ENCODE measurements at places on chromosomes 2 and 18.

DNA sequence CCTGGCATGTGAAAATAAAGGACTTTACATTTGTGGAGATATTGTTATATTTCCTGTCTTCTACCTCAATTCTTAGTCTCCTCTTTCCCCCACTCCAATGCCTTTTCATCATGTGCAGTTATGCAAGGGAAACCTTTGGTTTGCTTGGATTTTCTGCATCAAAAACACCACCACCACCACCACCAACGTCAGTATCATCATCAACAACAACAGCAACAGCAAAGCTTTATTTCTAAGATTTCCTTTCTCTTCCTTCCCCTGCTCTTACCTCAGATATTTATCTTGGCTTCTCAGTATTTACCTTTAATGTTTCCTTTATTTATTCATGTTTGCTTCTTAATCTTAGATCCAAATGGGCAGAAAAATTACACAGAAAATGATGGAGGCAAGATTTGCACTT, 26.1 kb downstream of the CXCR4 start:
- no peak for DNase-seq

- no peak for DNase-seq
Measured at GRCh38 chr2:102301867-102302362, 9.4 kb upstream of the IL1RL1 start.

DNA sequence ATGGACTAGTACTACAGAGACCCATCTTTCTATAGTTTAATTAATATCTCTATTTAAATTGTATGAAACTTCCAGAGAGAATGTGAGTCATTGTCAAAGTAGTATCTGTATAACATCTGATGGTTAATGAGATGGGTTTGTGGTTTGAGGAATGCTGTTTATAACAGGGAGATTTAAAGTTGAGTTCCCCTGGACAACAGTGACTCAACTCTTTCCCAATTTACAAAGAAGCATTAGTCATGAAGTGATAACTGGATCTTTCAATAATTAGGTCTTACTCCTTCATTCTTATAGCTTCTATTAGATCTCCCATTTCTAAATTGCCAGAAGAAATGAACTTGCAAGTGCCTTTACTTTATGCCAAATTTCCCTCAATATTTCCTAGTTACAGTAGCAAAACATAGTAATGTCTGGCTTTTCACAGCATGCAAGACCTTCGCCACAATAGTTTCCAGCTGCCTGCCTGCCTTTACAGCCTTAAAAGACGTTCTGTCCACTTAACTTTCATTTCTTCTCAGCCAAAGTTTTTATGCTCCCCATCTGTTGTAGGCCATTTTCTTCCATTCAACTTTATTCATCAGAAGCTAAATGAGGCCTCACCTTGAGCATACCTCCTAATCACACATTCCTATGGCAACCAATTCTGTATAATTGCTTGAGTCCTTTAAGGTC, 47.7 kb upstream of the WDR75 start:
- no peak for DNase-seq

GRCh38 chr18:46009125-46009840, 42.2 kb upstream of the EPG5 start:
- no peak for DNase-seq

GRCh38 chr2:106282462-106283170, 88.5 kb upstream of the UXS1 start:
- DNase-seq, result no peak

DNA sequence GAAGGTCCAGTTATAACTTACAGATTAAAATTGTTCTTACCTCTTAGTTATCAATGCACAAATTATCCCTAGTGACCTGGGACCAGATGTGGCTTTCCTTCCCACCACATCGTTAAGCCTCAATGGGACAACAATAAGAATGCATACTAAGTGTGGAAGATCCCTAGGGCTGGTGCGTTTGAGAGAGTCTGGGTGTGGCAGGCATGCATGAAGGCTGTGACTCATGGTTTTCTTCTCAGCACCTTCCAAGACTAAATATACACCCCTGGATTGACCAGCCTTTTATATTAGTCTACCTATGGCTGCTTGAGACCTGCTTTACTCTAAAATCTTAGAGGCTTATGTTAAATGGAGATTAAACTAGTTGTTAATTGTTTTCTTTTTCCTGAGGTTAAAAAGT, 261.7 kb upstream of the SLC14A2 start:
- no peak for DNase-seq

DNA sequence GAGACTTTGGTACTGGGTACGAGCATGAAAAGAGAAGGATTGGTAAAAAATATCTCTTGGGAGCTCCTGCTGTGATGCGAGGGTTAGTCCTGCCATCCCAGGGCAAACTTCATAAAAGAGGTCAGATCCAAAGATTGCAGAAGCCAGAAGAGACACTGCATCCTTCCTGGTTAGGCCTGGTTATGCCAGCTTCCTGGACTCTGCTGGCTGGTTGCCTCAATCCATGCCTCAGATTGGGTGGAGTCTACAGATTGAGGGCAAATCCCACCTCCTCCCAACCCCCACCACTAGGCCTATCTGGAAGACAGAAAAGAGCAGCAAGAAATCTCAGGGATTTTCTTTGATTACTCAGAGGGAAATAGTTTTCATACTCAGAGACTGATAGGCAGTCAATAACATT, 5.3 kb upstream of the ACADL start:
- DNase-seq, result no peak

DNA sequence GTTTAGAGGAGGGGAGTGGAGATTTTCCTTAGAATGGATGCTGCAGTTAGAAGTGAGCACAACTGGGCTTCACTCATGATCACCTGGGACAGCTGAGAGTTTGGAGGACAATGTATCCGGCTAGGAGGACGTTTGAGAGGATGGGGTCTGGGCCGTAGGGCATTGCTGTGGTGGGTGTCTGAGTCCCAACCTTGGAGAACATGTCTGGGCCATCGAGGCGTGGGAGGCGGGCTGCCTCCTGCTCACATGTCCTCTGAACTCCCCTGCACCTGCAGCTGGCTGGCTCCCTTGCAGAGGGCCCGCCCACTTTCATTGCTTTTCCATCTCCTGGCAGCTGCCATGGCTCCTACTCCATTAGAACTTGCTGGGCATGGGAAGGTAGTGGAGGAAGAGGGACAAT, 203.0 kb upstream of the PXDN start:
- DNase-seq, result no peak

DNA sequence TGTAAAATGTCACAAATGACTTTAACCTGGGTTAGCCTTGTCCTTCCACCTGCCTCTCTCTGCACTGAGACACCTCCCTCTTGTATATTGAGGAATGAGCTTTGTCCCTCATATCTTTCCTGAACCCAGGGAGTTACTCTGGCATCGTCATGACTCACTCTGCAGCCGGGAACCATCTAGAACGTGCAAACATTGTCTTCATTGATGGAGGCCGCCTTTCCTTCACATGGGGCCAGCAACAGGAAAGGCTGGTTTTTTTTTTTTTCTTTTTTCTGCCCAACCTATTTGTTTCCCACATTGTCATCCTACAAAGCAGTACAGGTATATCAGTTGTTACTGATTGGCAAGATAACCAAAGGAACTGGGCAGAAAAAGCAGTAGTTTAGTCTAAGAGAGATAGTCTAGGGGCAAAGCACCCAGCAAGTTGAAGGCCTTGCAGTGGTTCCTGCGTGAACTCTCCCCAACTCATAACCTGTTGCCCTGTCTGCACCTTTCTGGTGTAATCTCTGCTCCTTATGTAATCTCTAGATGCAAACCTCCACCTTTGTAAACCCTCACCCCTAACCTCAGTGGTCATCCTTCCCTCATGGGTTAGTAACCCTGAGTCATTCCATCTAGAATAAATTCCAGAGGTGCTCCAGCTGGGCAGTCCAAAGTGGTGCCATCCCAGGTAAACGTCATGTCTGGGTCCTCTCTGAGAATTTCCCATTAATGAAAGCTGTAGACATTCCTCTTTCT, 38.3 kb downstream of the SLC40A1 start:
- DNase-seq, result no peak

DNA sequence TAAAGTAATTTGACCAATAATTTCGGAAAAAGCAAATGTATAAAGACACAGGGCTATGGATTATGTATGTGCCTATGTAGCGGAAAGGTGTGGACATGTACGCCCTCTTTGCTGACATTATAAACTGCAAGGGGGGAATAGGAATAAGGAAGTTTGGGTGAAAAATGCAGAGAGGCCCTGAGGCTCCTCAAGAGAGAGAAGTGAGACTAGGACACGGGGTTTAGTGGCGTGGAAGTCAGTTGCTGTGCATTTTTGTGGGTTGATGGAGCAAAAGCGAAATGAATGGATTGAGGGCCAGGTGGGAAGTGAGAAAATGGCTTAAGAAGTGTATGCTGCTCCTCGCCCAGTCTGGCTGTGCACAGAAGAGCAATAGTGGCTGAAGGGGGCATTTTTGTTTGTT, 96.2 kb upstream of the B3GNT7 start:
- no peak for DNase-seq

GRCh38 chr2:84940088-84940470, 30.9 kb upstream of the KCMF1 start:
- no peak for DNase-seq
